ENCODE measurements at places on chromosomes 11 and 22.

DNA sequence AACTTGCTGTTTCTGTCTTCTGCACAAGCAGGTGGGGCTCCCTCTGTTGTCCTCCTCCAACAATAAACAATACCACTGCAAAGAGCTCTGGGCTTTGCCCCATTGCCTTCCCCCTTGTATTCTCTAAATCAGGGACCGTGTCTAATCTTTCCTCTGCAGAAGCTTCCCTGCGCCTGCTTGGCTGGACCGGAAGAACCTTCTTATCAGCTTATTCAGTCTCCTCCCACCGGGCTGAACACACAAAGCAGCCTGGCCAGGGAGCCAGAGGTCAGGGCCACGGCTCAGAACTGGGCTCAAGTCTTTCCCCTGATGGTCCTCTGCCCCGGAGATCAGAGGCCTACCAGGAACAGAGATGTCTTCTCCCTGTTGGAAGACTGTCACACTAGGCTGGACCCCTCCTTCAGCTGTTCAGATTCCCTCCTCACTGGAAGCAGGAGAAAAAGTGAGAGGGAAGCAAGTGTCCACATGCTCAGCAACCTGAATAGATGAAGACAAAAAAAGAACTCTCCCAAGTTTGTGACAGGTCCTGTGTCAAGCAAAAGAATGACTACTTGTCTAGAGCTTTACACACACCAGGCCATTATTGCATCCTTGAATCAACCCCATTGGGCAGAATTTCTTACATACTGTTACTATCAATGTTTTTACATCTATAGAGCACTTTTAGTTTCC, 63.7 kb downstream of the RAB30 start:
- no peak for DNase-seq

GRCh38 chr11:36304351-36304750, 8.3 kb downstream of the PRR5L start:
- DNase-seq = no peak

DNA sequence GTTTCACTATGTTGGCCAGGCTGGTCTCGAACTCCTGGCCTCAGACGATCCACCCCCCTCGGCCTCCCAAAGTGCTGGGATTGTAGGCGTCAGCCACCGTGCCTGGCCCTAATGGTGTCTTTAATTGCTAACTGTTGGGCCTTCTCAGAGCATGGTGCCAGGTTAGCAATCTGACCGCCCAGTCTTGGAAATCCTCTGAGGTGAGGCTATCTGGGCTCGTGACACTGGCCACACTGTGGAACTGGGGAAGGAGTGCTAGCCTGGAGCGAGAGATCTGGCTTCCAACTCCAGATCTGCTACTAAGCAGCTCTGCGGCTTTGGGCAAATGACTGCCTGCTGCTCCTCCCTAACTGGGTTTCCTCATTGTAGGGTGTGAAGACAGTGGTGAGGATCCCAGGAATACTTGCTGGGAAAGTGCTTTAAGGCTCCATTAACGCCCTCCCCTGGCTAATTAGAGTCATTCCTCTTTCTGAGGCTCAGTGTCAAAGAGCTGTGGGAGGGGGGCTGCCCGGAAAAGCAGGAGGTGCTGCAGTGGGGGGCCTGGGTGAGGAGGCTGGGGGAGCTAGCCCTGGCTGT, 35.4 kb downstream of the CHRDL2 start:
- no peak for DNase-seq

DNA sequence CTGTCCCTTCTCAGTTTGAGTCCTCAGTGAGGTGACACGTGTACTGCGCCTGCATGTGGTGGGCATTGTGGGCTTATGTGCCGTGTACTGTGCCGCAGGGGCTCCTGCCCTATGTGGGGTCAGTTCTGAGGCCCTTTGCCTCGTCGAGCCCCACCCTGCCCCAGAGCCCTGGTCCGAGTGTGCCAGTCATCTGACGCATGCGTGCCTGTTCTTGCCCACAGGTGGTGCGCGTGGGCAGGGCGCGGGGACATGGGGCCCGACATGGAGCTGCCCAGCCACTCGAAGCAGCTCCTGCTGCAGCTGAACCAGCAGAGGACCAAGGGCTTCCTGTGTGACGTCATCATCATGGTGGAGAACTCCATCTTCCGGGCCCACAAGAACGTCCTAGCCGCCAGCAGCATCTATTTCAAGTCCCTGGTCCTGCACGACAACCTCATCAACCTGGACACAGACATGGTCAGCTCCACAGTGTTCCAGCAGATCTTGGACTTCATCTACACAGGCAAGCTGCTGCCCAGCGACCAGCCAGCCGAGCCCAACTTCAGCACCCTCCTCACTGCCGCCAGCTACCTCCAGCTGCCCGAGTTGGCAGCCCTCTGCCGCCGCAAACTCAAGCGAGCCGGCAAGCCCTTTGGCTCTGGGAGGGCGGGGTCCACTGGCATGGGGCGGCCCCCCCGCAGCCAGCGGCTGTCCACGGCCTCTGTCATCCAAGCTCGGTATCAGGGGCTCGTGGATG, 22.3 kb upstream of the TMEM191C start:
- no peak for DNase-seq

DNA sequence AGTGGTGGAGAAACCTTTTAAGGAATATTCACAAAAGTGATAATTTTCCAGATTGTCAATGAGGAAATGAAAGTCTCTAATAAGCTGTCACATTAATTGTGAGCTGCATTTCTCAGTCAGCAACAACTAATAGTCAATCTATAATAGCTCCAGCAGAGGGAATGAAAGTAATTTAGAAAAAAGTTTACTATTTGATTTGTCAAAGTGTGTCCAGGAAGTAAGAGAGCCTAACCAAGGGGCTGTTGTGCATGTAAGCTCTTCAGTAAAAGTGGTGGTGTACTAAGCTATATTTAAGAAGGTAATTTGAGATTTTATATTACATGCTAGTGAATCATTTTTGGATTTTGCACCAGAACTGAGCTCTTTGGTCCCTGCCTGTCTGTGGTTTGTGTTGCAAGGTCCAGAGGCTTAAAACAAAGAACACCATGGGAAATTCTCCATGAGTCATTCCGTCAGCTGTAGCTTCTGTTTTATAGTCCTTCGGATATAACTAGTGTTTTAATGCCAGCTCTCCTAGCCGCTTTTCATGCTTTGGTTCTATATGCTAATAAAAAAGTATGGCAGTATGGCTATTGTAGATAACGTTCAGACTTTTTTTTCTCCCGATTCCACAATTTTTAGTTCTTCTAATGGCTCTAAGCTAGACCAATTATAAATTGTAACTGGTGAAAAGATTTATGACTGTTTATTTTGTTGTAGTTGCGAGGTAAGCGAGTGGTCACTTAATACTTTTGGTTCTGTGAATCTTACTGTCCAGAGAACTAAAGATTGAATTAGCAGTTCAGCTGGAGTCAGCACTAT, 64.6 kb downstream of the ARHGEF12 start:
- DNase-seq = peak; percentile 43

GRCh38 chr22:20243537-20244249, 24.4 kb downstream of the RTN4R start:
- peak; percentile 33 for DNase-seq

DNA sequence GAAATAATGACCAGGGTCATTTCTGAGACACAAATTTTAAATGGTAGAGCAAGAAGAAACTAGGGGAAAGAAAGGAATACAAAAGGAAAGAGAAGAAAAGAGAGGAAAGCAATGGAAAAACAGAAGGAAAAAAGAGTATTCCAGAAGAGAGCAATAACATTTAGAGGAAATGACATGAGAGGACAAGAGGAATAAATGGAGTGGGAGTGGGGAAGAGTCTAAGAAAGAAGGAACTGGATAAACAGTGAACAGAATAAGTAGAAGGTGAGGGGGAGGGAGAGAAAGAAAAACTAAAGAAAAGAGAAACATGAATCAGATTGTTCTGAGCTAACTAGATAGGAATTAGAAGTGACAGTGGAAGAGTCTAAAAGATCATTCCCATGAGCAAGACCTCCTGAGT, 28.4 kb downstream of the PRDM10 start:
- DNase-seq = no peak

GRCh38 chr22:45304971-45305370, 4.8 kb upstream of the FAM118A start:
- peak; percentile 54 for DNase-seq

- DNase-seq = no peak
Observed at GRCh38 chr11:101127197-101127698, 2.4 kb downstream of the PGR start.

DNA sequence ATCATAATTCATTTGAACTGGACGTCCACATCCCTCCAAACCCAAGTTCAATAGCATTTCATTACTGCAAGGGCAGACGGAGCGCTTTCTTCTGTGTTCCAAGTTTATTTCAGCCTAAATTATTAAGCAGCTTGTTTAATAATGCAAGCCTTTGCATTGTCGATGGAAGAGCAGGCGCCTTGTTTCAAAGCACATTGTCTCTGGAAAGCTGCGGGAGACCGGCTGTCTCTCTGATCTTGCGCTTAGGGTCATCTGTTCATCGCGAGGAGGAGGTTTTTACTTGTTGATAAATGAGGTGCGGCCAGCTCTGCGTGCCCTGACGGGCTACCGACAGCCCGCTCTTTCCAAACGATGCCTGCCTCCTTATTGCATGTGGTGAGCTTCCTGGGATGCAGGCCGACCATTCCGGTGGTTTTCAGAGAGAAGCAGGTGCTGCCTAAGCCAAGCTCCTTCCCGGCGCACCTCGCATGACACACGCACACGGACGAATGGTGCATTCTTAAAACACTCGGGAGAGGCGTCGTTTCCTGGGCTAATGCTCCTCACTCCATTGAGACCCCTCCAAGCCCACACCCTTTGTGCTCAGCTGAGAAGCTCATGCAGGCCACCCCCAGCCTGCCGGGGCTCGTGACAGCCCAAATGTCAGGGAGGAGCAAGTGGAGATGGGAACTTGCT, 456.9 kb downstream of the BRD1 start:
- DNase-seq = no peak

DNA sequence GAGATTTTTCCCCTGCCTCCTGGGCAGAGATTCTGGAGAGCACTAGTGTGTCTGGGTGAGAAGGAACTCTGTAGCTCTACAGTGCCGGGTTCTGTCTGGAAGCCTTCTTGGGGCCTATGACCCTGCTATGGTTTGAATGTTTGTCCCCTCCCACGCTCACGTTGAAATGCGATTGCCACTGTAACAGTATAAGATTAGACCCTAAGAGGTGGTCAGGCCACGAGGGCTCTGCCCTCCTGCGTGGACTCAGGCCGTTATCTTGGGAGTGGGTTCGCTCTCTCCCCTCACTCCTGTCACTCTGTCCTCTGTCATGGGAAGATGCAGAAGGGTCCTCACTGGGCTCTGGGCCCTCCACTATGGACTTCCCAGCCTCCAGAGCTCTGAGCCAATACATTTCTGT, 3.5 kb downstream of the AP5B1 start:
- DNase-seq = no peak

DNA sequence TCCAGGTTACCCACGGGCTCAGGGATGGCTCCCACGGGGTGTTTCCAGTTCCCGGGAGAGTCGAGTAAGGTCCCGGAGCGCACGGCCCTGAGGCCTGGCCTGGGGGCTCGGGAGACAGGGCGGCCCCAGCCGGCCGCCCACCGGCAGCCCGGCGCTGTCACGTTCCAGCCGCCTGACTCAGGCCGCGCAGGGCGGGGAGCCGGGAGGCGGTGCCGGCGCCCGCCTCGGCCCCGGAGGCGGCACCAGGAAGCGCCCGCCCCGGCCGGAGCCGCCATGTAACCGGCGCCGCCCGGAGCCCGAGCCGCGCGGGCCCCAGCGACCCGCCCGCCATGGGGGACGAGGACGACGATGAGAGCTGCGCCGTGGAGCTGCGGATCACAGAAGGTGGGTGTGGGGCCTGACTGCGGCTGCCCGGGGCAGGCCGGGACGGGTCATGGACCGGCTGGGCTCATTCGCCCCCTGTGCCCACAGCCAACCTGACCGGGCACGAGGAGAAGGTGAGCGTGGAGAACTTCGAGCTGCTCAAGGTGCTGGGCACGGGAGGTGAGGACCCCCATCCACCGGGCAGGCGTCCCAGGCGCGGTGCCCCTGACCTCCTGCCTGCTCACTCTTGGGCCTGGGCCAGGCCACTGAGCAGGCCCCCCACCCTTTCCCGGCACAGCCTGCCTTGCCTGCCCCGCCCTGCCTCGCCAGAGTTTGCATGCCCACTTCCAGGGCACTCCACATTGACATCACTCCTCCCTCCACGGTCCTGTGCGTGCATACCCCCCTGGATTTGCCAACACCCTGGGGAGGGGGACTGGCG, at the start of gene RPS6KA4:
Gene RPS6KA4 (plus strand): TSS at position 256 of the 805 bp plus-strand sequence. CDS start 74 bp downstream, at position 330.
- peak; percentile 54 for DNase-seq

DNA sequence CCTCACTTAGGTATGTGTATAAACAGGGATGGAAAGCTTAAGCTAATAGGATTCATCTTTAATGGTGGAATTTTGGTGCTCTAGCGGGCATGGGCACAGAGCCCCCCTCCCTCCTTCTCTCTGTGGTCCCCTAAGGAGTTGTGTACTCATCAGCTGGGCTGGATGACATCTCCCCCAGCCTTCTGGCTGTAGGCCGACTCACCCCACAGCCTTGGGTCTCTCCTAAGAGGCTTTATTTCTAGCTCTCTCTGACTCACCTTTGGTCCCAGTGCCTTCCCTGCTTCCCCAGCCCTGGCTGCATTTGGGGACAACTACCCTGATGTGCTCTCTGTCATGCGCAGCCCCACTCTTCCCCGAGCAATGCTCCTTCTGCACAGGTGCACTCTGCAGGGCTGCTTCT, 26.9 kb downstream of the SLC6A5 start:
- DNase-seq = no peak

GRCh38 chr11:44840521-44841251, 110.0 kb downstream of the TP53I11 start:
- no peak for DNase-seq

DNA sequence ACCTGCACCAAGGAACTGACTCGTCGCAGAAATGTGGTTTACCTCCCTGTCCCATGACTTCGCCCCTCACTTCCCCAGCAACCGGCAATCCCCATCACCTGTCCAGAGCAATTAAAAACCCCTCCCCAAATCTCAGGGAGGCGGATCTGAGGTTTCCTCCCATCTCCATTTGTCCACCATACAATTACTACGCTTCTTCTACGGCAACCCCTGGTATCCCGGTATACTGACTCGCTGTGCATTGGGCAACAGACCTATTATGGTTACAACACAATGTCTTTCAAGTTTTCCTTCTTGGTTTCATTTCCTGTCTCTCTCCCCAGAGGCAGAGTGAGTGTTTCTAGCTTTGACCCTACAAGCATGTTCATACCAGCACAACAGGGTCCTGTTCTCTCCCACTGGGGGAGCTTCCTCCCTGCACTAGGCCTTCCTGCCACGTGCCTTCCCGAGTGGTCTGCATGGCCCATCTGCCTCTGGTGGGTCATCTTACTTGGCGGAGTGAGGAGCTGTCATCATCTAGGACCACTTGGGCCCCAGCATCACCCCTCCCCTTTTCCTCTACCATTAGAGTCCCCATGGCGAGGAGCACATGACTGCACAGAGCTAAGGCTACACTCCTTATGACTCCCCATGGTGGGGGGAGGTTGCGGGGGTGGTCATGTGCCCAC, 30.3 kb upstream of the NAP1L4 start:
- DNase-seq = no peak

DNA sequence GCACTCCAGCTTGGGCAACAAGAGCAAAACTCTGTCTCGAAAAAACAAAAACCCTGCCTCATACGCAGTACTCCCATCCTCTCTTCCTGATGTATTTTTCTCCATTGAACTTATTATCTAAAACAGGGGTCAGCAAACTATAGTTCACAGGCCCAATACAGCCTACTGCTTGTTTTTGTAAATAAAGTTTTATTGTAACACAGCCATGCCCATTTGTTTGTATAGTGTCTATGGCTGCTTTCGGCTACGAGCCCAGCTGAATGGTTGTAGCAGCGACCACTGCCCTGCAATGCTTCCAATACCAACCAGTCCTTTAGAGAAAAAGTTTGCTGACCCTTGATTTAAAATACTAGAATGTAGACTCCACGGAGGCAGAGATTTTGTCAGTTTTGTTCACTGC, 6.1 kb downstream of the TXN2 start:
- DNase-seq = no peak
